ENCODE measurements at places on chromosomes 12 and 14.

DNA sequence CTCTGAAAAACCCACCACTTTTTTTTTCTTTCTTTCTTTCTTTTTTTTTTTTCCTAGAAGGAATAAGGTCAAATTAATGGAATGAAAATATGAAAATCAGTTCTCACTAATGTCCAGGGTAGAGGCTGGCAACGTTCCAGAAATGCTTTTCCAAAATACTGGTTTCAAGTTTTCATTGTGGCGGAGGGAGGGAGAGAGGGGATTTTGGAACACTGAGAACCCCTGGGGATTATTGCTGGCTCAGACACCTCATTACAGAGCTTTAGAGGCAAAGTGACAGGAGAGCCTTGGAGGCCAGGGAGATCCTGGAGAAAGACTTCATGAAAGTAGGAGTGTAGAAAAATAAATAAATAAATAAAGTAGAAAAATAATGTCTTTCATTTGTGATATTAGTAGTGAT, 45.4 kb downstream of the ALX1 start:
- DNase-seq, result no peak

DNA sequence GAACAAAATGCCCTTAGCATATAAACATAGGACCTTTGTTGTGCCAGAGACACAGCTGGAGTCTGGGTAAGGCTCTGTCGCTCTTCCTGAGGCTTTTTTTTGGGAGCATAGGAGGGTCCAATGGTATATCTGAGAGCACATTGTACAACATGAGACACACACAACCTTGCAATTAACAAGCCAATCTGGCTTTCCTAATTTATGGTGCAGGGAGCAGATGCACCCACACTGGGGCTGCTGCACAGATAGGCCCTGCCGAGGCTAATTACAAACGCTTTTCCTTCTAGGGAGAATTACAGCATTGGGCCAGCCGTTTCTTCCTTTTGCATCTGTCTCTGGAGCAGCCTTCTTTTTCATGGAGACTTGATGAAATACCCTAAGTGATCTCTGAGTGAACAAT, 75.0 kb upstream of the OVCH1 start:
- DNase-seq, result no peak

GRCh38 chr12:21144309-21144708, 13.3 kb downstream of the SLCO1B1 start:
- no peak for DNase-seq

DNA sequence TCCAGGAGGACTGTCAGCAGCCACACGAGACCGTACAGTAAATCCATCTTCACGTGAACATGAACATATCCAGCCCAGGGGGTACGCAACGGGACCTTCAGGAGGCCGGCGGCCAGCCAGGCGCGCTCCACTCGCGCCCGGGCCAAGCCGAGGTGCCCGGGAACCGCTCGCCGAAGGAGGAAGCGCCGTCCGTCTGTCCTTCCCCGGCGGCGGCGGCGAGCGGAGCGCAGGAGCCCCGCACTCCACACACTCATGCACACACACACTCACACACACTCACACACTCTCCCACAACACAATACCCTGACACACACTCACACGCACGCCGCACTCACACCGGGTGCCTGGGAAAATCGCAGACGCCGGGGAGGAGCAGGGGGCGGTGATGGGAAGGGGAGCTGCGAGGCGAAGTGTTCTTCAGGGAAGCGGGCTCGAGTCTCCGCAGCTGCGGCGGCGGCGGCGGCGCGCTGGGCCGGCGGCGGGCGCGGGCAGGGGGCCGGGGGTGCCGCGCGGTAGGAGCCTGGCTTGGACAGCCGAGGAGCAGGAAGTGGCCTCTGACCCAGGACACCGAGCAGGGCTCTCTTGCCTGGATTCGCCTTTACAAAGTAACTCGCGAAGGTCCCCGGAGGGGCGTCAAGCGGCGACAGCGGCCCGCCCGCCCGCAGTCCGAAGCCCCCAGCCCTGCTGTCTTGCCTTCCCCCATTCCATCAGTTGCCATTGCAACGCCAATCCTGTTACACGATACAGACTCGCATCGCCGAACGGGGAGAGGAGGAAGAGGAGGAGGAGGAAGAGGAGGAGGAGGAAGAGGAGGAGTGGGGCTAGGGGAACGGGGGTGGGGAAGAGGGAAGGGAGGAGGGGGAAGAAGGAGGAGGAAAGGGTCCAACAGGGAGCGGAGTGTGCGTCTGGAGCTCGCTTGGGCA, 601 bp downstream of the MDGA2 start:
- no peak for DNase-seq

DNA sequence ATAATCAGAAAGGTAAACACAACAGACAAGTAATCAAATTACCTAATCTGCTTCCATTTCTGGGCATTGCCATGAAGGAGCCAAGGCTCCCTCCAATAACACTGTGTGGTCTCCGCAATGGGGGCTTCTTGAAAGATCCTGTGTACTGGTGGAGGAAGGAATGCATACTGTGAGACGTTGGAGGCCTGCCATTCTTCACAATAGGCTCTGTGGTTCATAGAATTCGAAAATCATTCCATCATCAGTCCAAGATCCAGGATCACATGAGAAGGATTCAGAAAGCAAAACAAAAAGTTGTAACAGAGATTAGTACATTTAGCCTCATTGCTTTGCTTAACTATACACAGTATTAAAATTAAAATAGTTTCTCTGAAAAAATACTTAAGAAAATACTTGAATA, 76.3 kb downstream of the CDK17 start:
- no peak for DNase-seq

DNA sequence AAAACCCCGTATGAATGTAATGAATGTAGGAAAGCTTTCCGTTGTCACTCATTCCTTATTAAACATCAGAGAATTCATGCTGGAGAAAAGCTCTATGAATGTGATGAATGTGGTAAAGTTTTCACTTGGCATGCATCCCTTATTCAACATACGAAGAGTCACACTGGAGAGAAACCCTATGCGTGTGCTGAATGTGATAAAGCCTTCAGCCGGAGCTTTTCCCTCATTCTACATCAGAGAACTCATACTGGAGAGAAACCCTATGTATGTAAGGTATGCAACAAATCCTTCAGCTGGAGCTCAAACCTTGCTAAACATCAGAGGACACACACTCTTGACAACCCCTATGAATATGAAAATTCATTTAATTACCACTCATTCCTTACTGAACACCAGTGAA, 23.8 kb downstream of the ZNF891 start:
- no peak for DNase-seq

- no peak for DNase-seq
Measured at GRCh38 chr12:1429980-1430379, 164.4 kb downstream of the FBXL14 start.

GRCh38 chr12:83461336-83461935, 774.7 kb downstream of the TMTC2 start:
- no peak for DNase-seq

DNA sequence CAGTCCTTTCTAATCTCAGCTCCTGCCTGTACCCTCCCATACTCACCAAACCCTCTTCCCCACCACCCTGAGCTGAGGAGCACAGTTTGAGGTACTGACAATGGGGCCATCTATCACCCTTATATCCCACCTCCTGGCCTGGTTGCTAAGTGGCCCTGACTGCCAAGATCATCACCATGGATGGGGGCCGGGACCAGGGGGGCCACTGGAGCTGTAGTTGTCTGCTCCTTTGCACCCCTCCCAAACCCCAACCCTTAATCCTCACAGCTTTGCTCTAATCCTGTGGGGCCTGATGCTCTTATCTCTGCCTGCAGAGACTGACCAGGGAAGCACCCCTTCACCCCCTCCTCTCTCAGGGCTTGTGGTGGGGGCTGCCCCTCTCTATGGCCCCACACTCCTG, 395 bp upstream of the GNB3 start:
- DNase-seq, result no peak

- no peak for DNase-seq
Measured at GRCh38 chr12:123931686-123932321, 40.8 kb downstream of the CCDC92 start.

- DNase-seq, result no peak
Measured at GRCh38 chr12:66255737-66256136, 46.6 kb upstream of the HELB start.

GRCh38 chr12:45727980-45728629, 1.4 kb upstream of the ARID2 start:
- DNase-seq, result no peak

GRCh38 chr12:117921929-117922777, 46.6 kb downstream of the KSR2 start:
- DNase-seq, result no peak

DNA sequence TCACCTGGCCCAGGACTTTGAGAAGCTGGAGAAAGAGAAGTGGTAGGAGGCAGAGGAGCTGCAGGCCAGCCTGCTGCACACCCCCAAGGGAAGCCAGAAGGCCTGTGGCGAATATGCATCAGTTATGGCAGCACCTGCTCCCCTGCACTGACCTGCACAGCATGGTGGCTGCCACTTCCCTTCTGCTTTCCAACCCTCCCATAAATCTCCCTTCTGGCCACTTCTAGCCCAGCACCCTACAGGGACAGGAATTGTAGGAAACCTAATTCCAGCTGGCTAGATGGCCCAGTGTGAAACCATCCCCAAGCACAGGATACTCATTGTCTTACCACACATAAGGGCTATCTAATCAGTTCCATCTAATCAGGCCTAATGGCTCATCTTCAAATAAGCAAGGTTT, 136.3 kb downstream of the TBX3 start:
- no peak for DNase-seq

- DNase-seq, result no peak
Measured at GRCh38 chr12:24991209-24992049, 42.5 kb upstream of the BCAT1 start.

- no peak for DNase-seq
Measured at GRCh38 chr12:80834724-80835123, 103.0 kb downstream of the LIN7A start.

GRCh38 chr14:77327111-77327510, 6.3 kb downstream of the GSTZ1 start:
- no peak for DNase-seq

GRCh38 chr12:103742349-103742932, 98.6 kb downstream of the NT5DC3 start:
- DNase-seq, result no peak

DNA sequence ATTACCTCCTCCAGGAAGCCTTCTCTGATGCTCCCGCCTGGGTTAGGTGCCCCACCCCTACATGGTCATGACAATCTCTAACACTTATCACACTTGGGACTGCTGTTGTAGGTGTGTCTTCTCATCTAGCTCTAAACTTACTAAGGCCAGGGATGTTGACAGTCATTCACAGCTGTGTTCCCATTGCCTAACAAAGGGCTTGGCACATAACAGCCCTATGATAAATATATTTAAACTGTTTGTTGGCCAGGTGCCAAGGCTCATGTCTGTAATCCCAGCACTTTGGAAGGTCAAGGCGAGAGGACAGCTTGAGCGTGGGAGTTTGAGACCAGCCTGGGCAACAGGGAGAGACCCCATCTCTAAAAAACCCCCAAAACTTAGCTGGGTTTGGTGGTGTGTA, 98.8 kb upstream of the RGS6 start:
- DNase-seq, result no peak

- DNase-seq, result no peak
Measured at GRCh38 chr12:10641735-10642500, 28.5 kb upstream of the MAGOHB start.

GRCh38 chr12:4091016-4091743, 182.4 kb upstream of the CCND2 start:
- DNase-seq, result no peak

GRCh38 chr12:823028-823698, 70.8 kb downstream of the WNK1 start:
- no peak for DNase-seq

- DNase-seq, result no peak
Measured at GRCh38 chr14:75138492-75138891, 11.6 kb upstream of the NEK9 start.

DNA sequence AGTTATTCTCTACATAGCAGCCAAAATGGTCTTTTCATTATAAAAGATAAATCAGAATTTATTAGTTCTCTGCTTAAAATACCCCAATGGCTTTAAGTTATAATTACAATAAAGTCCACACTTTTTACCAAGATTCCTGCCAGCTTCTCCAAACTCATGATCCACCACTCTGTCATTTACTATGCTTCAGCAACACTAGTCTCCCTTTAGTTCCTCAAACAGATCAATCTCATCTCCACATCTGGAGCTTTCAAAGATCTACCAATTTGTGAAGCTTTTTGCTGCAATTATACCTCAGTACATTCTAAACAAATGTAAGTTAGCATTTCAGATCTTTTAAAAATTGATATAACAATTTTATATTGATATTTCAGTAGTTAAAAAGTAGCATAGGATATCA, 24.9 kb downstream of the CATSPERB start:
- no peak for DNase-seq

DNA sequence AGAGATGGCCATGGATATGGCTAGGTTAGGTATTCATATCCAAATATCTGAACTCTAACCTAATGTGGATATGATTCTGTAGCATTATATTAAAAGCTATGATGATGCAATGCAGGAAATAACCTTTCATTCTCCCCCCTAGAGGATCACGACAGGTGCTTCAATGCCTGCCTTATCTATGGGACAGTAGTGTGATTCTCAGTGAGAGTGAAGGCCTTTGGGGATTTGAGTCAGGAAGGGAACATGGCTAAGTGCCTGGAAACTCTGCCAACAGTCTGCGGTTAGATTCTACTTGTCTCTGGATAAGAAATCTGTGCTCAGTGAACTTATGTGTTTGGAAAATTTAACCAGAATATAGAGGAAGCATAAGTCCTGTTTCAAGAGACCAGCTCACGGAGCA, 81.8 kb downstream of the SLC38A1 start:
- no peak for DNase-seq
